ENCODE measurements at places on chromosomes 7 and 10.

DNA sequence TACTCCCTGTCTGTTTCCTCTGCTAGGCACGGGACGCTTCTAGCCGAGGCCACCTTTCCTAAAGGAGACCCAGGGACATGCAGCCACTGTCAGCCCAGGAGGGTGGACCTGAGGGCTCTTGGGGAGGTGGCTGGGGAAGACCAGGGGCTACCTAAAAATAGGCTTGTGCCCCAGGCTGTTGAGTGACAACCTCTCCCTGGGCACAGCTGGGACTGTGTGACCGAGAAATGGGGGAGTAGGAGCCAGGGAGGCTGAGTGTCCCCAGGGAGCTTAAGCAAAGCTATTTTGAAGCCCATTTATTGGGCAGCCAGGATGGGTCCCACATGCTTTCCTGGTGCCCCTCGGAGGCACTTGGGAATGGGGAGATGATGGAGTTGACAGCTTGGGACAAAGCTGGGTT, 63.8 kb downstream of the CALML3 start:
- no peak for DNase-seq

GRCh38 chr10:86958901-86959736, 720 bp downstream of the SNCG start:
- no peak for DNase-seq

DNA sequence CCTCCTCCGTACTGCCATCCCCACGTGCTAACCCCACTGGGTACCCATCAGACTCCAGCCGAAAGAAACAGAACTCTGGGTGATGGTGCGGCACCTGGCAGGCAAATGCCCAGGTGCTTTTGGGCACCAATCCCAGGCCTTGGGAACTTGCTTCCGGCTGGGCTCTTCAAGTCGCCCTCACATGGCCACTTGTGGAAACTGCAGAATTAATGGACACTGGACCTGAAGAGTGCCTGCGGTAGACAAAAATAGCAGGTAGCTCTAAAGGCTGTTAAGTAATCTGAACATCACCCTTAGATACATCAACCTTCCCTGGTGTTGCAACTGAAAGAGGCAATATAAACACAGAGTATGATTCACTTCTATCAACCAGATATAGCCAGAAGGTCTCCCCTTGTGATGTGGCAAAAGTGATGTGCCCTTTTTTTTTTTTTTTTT, 644.4 kb downstream of the GRM8 start:
- peak; percentile 6 for DNase-seq

- DNase-seq, result no peak
Observed at GRCh38 chr7:124032369-124033094, at the start of gene TMEM229A. Gene TMEM229A, minus strand, starts transcription at chr7:124033067. Its CDS starts 64 bp downstream, at chr7:124033003.

- DNase-seq, result peak; percentile 16
Observed at GRCh38 chr7:116249969-116250553, 39.7 kb downstream of the TES start.

- DNase-seq, result no peak
Observed at GRCh38 chr10:102634686-102635085, 9.6 kb upstream of the TRIM8 start.
